ENCODE measurements at places on chromosomes 2 and 18.

DNA sequence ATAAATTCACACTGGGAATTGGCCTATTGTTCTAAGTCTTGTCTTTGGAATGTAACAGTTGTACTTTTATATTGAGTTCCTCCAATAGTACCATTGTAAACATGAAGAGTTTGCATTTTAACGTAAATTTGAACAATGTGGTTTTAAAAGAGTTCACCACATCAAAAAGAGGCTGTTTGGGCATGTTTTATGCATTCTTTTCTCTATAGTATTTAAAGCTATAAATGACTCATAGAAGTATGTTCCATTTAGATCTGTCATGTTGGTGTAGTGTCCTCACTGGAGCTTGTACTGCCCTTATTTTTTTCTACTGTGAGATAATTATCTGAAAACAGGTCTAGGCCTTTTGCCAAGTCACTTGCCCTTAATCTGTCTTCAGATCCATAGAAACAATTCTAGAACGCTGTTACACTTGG lies 141.9 kb downstream of the RHBDD1 start:
- DNase-seq, result peak; percentile 43

DNA sequence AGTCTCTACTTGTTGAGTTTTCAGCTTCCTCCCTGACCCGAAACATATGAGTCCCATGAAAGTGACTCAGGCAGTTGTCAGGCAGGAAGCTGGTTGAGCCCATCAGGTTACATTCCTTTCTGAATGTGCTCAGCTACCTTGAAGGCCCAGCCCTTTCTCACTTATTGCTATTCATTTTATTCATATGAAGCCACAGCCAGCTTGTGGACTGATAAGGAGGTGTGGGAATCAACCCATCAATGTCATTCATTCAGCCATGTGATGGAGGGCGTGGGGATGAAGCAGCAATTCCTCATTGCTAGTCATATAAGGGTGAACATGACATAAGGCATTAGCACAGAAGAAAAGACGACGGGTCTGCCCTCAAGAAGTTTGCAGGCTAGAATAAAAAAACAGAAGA lies 5.3 kb upstream of the VPS4B start:
- peak; percentile 91 for DNase-seq

DNA sequence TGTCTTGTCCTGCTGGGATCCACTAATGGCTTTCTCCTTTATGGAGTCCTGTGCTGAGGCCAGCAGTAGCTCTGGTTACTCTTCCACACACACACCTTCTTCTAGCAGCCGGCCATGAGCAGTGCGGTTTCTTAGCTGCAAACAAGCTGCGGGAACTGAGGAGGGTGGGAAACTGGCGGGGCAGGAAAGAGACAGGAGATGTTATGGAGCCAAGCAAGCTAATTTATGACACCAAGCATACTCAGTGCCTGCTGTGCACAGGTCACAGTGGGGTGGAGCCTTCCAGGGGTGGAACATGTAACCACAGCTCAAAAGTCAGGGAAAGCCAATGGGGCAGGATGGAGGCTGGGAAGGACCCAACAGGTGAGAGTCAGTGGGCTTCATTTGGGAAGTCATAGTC lies 180.8 kb downstream of the FAM210A start:
- DNase-seq, result no peak

- peak; percentile 87 for DNase-seq
Observed at GRCh38 chr2:82675186-82675585, 1783.9 kb downstream of the SUCLG1 start.

DNA sequence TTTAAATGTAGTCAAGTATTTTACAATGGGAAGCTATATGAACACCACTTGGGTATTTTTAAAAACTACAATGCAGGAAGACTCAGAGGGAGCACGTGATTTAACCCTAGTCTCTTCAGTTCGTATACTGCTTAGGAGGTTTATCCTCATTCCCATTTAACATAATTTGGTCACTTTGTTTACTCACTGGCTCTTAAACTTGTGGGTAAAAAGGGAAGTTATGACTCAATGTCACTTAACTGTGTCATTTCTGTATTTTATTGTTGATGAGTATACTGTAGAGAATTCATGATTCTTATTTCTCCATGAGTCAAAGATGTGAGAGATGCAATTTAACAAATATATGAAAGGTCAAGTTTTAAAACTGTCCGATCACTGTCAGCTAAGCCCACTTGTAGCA lies 48.2 kb downstream of the SLC66A3 start:
- DNase-seq, result peak; percentile 84
